GM23248 (cell line): ENCODE measurements at places on chromosomes 3 and 15.

GRCh38 chr3:61464518-61465140 lies 96.7 kb upstream of the PTPRG start:
- no peak for DNase-seq

GRCh38 chr15:85316244-85316934 lies 64.0 kb upstream of the AKAP13 start:
- peak; percentile 81 for DNase-seq

- DNase-seq, result no peak
Observed at GRCh38 chr3:3097958-3098357, 12.2 kb downstream of the IL5RA start.

DNA sequence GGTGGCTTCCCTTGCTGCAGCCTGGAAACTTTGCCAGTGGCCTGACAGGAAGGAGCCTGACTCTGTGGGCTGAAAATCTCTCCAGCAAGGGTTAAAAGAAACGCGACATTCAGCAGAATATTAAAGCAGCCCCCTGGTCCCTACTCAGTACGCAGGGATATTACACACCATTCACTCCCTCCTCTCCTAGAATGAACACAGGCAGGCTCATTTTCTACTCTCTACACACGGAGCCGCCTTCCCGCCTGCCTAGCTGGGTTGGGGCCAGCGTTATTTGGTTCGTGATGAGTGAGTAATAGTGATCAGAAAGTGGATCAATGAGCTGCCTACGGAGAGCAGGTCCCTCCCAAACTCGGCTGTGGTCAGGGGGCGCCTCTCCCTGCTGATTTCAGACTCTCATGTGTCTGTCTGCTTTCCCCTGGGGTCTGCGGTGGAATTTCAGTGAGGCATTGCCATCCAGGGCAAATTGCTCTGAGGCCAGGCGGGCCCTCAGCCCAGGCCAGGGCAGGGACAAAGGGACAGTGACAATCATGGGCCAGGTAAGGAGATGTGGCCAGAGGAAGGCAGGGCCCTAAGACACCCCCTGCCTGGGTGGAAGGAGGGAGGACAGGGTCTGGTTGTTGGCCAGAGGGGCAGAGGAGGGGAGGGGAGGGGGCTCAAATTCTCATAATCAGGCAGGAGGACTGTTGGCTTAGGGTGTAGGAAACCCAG lies 2.8 kb downstream of the EPHB1 start:
- DNase-seq, result no peak

GRCh38 chr15:100863075-100863795 lies 16.4 kb upstream of the ALDH1A3 start:
- peak; percentile 32 for DNase-seq

DNA sequence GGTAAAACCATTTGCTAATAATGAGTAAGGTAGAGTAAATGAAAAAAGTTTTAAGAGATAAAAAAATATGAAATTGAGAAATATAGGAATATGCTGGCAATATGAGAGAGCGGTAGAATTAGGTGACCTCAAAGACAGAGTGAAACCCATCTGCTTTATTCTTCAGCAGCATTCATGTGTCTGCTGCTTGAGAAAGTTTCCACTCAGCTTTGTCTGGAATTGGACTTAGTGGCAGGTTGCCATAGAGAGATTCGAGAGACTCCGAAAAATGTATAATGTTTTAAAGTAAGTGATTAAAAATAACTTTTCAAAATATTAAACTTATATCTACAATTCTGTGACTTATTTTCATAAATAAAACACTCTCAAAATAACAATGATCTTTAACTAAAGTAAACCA lies 5.0 kb downstream of the SUCNR1 start:
- no peak for DNase-seq

DNA sequence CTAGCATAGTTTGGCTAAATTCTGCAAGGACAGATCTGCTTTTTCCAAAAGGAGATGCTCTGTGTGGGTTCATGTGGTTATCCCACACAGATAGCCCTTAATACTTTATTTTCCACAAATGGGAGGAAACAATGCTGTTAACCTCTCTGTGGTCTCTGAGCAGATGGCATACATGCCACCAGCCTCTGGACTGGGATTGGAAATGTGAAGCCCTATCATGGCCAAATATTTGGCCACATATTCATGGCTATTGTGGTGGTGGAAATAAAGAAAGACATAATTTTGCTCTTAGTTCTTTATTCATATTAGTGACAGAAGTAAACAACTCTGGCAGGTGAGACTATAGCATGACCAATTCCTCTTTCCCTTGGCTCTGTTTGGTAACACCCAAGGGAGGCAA lies 726.2 kb downstream of the ROBO1 start:
- no peak for DNase-seq

- no peak for DNase-seq
Observed at GRCh38 chr3:28140664-28141063, 100.8 kb upstream of the CMC1 start.

DNA sequence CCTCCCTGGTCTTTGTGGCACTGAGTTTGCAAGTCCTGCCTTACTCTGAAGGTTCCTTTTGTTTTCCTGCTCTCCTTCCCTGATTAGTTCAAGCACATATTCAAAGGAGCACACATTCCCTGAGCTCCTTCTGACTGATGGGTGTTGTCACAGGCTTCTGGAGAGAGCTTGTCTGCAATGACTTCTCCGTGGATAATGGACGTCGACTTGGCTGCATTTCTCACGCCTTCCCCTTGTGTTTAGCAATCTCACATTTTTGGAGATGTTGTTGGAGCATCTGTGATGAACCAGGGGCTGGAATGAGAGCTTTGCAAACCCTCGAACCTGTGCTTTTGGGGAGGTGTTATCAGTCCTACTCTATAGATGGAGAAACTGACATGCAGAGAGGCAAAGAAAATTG lies 375.4 kb upstream of the PROK2 start:
- DNase-seq, result no peak
